Neural crest cell (in vitro differentiated cells): ENCODE measurements at places on chromosomes 1 and 21. TPM values are rescaled to one million over a fixed set of nuclear protein-coding genes. Genes with fewer than 3 reads are reported as not detected.

DNA sequence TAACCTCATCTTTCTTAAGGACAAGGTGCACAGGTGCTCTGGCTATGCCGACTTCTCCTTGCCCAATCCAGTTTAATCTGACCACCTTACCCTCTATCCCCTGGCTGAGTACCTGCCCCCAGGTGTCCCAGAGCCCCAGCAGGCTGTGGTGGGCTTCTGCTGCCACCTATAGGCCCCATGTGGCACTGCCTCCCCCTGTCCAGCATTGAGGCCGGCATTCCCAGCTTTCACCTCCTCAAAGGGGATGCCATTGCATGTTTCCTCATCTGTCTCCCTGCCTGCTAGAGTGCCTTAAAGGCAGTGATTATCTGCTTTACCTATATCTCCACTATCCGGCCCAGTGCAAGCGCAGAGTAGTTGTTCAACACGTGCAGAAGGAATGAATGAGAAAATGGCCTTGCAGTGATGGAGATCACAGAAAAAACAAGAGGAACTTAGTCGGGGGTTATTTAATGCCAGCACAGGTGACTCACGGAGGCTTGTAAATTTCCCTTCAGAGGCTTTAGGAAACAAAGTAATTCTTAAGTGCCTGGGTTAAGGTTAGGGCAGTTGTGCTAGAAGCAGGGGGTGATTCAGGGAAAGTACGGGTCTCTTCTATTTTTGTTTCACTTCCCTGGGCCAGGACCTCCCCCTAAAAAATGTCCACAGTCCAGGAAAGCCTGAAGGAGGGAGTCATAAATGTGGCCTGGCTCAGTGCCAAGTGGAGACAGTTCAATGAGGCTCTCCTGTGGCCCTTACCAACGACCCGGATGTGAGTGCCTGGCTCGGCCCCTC lies 131.8 kb upstream of the NGF start:
- DNase-seq = peak; percentile 25
- no peak overlapping the region for H3K4me3 ChIP-seq
- no peaks in the 10 kb centered on the region for H3K36me3 ChIP-seq
- peaks cover 18% of the 10 kb centered on the region for H3K27me3 ChIP-seq
- H3K4me1 ChIP-seq = no peaks in the 10 kb centered on the region

GRCh38 chr21:26784974-26785373 lies 60.2 kb downstream of the ADAMTS1 start:
- no peaks in the 10 kb centered on the region for H3K4me1 ChIP-seq
- no peaks in the 10 kb centered on the region for H3K27me3 ChIP-seq
- H3K27ac ChIP-seq = no peak overlapping the region
- no peak for DNase-seq

TP73 gene
- 1.5 and 2.1 TPM in 2 replicates for total RNA-seq

DNA sequence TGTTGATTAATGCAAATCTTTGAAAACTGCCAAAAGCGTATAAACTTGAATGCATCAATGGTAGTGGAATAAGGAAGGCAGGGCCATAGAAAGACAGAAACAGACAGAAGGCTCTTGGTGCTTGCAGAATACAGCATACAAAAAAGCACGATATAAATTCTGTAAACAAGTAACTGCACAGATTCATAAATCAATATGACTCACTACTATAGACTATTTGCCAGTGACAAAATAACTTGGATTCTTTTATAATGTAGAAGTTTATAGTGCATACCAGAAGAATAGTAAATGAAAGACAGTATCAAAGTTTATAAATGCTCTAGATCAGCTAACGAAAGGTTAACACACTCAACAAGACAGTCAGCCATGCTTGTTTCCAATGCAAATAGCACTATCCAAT lies 349.6 kb downstream of the PTBP2 start:
- no peaks in the 10 kb centered on the region for H3K36me3 ChIP-seq
- no peaks in the 10 kb centered on the region for H3K4me1 ChIP-seq
- no peak overlapping the region for H3K27ac ChIP-seq
- H3K4me3 ChIP-seq = no peak overlapping the region
- H3K27me3 ChIP-seq = no peaks in the 10 kb centered on the region

KLHL12 gene
- 30.6 and 36.0 TPM in 2 replicates for total RNA-seq

- no peak overlapping the region for H3K27ac ChIP-seq
- H3K27me3 ChIP-seq = no peaks in the 10 kb centered on the region
- H3K4me1 ChIP-seq = peaks cover 5% of the 10 kb centered on the region
- H3K36me3 ChIP-seq = no peaks in the 10 kb centered on the region
Measured at GRCh38 chr1:33133478-33134105, 48.3 kb downstream of the TRIM62 start.

RNF223 gene
- not detected in 2 replicates for total RNA-seq

DNA sequence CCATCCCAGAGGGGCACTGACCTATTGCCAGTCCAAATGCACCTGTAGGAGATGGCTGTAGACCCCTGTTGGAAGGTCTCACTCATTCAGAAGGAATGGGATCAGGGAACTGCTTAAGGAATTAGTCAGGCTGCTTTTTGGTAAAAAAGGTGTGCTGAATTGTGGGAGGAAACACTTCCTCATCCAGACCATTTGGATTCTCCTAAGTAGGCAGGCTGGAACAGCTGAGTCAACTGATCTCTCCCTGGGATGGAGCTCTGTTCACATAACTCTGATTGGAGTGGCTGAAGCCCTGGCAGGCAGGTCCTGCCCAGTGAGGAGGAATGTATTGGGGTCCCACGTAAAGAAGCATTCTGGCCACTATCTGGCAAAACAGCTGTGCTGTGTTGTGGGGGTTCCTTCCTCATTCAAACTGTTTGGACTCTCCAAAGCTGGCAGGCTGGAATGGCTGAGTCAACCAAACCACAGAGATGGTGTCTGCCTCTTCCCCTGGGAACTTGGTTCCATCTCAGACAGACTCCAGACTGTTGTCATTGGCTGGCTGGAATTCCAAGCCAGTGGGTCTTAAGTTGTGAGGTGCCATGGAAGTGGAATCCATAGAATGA lies 70.7 kb upstream of the PDC start:
- no peak for DNase-seq
- no peaks in the 10 kb centered on the region for H3K27me3 ChIP-seq
- H3K27ac ChIP-seq = no peak overlapping the region

LHX8 gene
- total RNA-seq = not detected in 2 replicates

DNA sequence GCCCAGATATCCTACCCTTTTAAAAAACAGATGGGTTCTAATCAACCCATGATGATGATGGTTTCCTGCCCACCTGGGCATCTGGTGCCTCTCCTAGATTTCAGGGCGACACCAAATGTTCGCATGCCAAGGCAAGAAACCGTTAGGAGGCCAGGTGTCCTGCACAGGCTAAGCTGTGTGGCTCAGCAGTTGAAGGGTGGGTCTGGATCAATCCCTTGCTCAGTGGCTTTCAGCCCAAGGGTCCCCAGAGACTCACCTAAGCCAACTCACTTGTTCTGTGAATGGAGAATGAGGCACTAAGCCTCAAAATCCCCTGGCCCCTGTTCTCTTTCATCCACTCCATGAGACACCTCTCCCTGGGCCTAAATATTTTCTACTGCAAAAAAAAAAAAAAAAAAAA lies 169.1 kb upstream of the EDN2 start:
- H3K27me3 ChIP-seq = peaks cover 3% of the 10 kb centered on the region
- H3K4me1 ChIP-seq = peaks cover 19% of the 10 kb centered on the region
- no peak overlapping the region for H3K4me3 ChIP-seq
- no peak for DNase-seq

- H3K36me3 ChIP-seq = no peaks in the 10 kb centered on the region
- H3K4me3 ChIP-seq = peak overlapping the region; percentile 95
- H3K4me1 ChIP-seq = peaks cover 48% of the 10 kb centered on the region
- H3K27me3 ChIP-seq = no peaks in the 10 kb centered on the region
- H3K27ac ChIP-seq = peak overlapping the region; percentile 98
Measured at GRCh38 chr1:8816831-8817411, 519 bp downstream of the RERE start.

ARHGAP30 gene
- not detected in 2 replicates for total RNA-seq

TBX15 gene
- 3.2 and 3.4 TPM in 2 replicates for total RNA-seq

DNA sequence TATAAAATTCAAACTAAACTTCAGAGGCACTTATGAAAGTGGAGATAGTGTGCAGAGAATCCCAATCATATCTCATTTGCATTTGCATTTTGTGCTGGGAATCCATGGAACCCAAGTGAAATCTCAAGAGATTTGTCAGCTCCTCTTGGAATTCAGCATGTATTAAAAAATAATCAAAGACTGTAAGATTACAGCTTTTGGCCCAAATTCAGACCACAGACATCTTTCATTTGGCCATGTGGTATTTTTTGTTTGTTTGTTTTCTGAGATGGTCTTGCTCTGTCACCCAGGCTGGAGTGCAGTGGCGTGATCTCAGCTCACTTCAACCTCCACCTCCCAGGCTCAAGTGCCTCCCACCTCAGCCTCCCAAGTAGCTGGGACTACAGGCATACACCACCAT lies 3.8 kb upstream of the CACYBP start:
- peaks cover 9% of the 10 kb centered on the region for H3K4me1 ChIP-seq
- DNase-seq = no peak
- H3K27me3 ChIP-seq = no peaks in the 10 kb centered on the region
- no peaks in the 10 kb centered on the region for H3K36me3 ChIP-seq
- H3K4me3 ChIP-seq = no peak overlapping the region
- no peak overlapping the region for H3K27ac ChIP-seq

TTC39A gene
- total RNA-seq = 1.6 and 1.7 TPM in 2 replicates

GRCh38 chr1:96641282-96641681 lies 80.3 kb upstream of the PTBP2 start:
- no peak overlapping the region for H3K27ac ChIP-seq
- no peak overlapping the region for H3K4me3 ChIP-seq
- H3K27me3 ChIP-seq = no peaks in the 10 kb centered on the region
- no peak for DNase-seq

DNA sequence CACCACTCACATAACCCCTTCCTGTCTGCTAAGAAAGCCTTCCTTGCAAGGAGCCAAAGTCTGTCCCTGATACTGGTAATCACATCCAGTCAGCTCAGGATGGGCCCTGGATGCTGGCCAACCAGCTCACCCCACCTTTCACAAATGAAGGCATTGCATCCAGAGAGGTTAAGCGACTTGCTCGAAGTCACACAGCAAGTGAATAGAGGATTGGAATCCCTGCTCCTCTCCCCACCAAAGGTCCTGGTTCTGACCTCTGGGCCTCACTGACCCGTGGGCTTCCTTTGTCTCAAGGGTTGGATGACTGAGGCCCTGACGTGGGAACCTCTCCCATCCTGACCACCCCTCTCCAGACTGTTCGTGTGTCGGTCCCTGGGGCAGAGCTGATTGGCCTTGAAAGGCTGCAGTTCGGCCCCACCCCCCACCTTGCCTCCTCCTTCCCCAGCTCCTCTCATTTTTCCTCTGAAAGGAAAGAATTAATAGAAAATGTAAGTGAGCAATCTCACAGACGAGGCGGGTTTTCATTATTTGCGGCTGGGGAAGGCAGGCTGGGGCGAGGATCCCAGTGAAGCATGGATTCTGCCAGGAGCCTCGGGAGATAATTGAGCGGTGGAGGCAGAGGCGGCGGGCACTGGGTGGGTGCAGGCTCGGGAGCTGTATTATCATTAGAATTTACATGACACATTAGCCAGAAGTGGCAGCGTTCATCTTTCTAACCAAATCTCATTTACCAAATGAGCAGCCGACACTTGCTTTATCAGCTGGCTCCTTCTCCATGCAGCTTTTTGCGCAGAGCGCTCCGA lies 101.5 kb upstream of the CSF3R start:
- H3K27me3 ChIP-seq = peaks cover 5% of the 10 kb centered on the region
- H3K4me3 ChIP-seq = no peak overlapping the region
- peaks cover 46% of the 10 kb centered on the region for H3K4me1 ChIP-seq
- H3K27ac ChIP-seq = peak overlapping the region; percentile 13
